ENCODE measurements at places on chromosomes 5 and 9. TPM values are rescaled to one million over a fixed set of nuclear protein-coding genes. Genes with fewer than 3 reads are reported as not detected.

PJA2 gene
- total RNA-seq: 62.5 TPM

SYK gene
- total RNA-seq: 534 TPM

INSL4 gene
- total RNA-seq: not detected

NUTM2F gene
- total RNA-seq: not detected

RAI14 gene
- total RNA-seq: 14.2 TPM

DNA sequence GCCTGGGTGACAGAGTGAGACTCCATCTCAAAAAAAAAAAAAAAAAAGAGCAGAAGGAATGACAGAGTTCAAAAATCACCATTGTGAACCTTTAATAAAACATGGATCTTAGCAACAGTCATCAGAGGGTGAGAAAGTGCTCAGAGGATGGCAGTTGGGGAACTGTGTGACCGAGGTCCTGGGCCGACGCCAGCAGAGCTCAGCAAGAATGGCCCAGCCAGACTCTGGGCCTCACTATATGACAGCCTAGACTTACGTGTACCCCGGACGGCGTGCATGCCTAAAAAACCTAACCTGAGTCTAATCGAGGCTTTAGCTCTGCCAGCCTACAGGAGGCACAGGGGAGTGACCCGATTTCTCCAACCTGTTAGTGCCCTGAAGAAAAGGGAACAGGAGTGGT is 64.3 kb downstream of the MVB12B start:
- DNase-seq: no peak

GRCh38 chr9:19378164-19378563 is 1.9 kb downstream of the RPS6 start:
- no peak for DNase-seq

- peak; percentile 68 for DNase-seq
Measured at GRCh38 chr5:134568761-134569695, 43.6 kb downstream of the JADE2 start.

DNA sequence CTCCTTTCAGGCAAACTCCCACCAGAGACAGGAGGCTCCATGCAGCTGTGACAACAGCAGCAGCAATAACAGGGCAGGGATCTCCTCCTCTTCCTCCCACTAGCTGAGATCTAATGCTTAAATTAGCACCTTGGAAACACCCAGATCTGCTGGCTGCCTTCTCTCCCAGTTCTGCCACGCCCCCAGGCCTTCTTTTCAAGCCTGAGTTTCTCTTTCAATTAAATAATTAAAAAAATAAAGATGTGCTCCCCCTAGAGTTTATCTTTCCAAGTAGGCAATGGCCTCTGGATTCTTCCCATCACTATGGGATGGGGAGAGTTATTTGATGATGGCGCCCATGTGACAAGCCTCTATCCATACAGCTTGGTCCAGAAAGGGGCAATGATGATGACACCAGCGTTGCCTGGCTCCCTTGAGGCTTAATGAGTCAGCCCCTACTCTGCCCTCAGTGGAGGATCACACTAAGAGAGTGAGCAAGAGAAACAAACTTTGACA is 3.8 kb downstream of the FAM219A start:
- DNase-seq: no peak

DNA sequence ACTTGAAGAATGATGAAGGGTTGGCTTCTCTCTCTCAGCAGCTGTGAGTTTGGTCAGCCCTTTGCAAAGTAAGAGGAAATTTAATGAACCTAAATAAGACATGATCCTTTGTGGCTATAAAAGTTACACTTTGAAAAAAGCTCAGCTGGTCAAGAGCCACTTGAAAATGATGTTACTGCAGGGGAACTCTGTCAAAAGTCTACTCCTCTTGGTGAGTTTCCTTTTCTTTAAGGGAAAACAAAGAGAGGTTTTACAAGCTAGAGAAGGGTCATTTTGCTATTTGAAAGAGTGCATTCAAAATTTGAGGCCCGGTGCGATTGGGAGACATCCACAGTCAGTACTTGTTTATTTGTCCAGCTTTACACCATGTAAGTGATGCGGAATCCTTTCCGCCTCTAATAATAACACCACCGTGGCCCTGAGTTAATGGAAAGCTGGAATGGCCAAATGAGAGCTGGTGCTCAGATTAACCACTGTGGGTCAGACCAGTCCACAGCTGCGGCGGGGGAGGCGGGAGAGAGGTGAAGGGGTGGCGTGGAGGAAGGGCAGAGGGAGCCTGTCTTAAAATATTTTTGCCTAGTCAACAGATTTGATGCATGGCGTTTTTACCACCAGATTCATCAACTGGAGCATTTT is 404.0 kb downstream of the TLE4 start:
- DNase-seq: no peak

GRCh38 chr5:141747152-141748141 is 65.4 kb upstream of the ARAP3 start:
- peak; percentile 51 for DNase-seq

- no peak for DNase-seq
Measured at GRCh38 chr5:142654578-142655058, 31.3 kb downstream of the FGF1 start.

DNA sequence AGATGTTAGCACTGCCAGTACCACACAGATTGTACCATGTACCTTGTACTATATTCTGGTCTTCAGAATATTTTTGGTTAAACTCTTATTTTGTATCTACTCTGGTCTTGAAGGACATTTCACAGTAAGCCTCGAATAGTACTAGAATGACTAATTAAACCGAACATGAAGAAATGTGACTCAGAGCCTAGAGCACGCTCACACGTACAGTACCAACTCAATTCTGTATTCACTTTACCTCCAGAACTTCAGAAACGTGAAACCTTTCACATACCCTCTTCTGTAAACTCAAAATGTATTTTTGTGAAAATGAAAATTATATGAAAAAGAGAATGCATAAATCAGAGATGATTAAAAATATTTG is 112.8 kb downstream of the MVB12B start:
- no peak for DNase-seq

GRCh38 chr9:20476912-20477521 is 145.3 kb downstream of the MLLT3 start:
- no peak for DNase-seq

GRCh38 chr9:113375057-113376023 is 1.4 kb downstream of the HDHD3 start:
- DNase-seq: peak; percentile 75

DNA sequence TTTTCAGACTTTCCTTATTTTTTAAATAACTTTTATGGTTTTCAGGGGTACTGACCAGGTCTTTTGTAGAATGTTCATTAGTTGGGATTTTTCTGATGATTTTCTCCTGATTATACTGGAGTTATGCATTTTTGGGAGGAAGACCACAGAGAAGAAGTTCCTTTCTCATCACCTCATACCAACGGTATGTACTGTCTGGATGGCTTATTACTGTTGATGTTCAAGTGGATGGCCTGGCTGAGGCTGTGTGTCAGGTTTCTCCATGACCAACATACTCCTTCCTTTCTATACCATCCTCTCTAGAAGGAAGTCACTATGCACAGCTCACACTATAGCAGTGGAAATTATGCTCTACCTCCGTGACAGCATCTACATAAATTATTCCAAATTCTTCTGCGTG is 71.1 kb upstream of the NR3C1 start:
- DNase-seq: no peak

DNA sequence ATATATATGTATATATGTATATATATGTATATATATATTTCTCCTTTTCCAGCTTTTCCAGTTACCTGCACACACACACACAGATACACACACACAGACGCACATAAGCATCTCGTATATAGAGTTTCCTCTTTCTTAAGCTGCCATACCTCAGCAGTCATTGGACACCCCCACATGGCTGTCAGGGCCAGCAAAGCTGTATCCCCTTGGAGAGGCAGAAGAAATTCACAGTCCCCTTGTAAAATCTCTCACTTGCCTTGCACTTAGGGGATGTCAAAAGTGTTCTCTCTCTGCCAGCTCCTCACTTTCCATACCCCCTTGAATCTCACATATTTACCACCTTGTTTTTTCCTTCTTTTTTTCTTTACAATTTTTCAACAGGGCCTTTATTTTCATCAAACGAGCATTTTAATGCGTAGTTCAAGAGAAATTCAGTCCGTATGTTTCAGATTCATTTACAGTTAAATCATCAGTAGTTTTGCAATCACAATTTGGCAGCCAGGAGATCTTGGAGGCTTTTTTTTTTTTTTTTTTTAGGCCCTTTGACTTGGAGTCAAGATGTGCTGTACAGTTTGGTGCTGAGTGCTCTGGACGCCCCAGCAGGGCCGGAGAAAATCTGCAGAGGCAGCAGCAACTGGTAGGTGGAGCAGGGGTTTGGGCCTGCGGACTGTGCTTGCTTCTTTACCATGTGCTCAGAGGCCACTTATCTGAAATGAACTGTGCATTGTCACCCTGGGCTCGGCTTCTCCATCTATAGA is 244.9 kb upstream of the KLF4 start:
- DNase-seq: no peak
